ENCODE measurements at places on chromosomes 5 and 9.

DNA sequence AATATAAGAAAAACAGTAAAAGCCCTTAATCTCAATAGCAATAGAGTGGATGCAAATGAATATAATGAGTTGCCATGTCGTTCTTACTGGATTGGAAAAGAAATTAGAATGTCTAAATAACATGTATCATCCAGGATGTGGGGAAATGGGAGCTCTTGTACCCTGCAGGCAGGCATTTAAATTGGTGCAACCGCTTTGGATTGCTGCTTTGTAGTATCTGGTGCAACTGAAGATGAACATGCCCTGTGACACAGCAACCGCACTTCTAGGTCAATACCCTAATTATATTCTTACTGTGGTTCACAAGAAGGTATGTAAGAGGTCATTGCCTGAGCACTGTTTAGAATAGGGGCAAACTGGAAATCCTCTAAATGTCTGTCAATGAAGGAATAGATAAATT is 18.9 kb downstream of the MRPS30 start:
- DNase-seq, result no peak

DNA sequence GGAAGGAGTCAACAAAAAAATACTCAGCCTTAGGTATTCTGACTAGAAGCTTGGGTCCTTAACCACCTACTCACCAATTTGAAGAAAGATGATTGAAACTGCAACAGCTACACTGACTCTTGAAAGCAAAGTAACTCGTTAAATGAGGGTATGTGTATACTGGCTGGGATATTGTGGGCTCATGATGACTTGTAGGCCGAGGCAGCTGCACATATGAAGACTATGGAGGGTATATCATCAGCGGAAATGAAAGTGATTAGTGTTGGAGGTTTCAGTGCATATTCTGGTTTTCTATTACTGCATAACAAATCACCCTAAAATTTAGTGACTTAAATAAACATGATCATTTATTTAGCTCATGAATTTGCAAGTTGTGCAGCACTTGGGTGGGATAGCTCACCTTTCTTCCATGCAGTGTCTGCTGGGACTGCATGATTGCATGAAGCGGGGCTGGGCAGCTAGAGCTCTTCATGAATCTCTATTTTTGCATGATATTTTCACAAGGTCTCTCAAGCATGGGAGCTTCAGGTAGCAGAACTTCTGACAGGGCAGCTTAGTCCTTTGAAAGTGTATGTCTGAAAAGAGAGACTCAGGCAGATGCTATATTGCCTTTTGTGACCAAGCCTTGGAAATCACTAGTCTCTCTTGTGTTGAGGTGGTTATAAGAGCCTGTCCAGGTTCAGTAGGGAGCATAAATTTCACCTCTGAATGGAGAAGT is 96.1 kb upstream of the CDKN2B start:
- no peak for DNase-seq

DNA sequence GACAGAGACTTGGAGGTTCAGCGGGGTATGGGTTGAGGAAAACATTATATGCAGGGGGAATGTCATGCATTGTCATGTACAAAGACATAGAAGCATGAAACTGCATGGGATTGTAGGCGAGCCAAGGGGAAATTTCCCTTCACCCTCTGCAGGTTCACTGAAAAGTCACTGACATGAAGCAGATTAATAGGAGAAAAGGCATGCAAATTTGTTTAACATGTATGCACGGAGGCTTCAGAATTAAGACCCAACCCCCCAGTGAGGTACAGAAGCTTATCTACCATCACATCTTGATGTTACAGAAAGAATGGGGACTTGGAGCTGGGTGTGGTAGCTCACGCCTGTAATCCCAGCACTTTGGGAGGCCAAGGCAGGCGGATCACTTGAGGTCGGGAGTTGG is 18.5 kb downstream of the NIM1K start:
- no peak for DNase-seq

DNA sequence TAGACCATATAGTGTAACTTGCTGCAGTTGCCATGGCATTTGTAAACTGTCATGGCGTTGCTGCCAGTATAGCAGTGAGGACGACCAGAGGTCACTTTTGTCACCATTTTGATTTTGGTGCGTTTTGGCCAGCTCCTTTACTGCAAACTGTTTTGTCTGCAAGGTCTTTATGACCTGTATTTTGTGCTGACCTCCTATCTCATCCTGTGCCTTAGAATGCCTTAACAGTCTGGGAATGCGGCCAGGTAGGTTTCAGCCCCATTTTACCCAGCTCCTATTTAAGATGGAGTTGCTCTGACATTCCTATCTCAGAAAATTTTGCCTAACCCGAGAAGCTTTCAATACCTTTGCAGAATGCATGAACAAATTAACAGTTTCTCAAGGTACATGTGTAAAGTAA is 914.4 kb upstream of the ACO1 start:
- no peak for DNase-seq

DNA sequence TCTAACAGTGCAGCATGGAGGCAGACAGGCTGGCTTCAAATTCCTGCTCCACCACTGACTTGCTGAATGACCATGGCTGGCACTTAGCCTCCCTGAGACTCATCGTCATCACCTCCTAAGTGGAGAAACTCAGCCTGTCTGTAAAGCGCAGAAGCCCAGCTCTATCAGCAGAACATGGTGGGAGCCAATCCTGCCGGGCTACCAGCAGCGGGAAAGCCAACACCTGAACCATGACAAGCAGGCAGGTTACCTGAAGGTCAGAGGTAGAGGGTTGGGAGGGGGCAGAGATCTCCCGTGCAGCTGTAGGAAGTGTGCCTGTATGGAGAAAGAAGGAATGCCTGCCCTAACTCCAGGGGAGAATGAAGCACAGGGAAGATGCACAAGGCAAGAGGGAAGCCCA is 72.6 kb upstream of the LRRTM2 start:
- DNase-seq, result no peak

DNA sequence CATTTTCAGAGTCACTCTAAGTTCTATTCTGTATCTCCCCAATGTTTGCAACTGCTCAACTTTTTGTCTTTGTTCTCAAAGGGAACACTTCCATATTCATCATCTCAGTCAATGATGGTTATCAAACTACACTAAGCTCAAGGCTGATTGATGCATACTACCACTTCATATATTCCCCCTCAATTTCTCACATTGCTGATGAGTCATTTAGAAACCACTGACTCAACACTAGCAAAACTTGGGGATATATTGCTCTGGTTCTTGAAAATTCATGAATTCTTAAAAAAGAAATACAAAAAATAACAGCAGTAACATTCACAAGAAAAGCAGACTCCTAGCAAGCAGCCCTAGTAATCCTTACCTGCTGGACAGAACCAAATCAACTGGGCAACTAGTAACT is 52.2 kb downstream of the ABHD17B start:
- no peak for DNase-seq

DNA sequence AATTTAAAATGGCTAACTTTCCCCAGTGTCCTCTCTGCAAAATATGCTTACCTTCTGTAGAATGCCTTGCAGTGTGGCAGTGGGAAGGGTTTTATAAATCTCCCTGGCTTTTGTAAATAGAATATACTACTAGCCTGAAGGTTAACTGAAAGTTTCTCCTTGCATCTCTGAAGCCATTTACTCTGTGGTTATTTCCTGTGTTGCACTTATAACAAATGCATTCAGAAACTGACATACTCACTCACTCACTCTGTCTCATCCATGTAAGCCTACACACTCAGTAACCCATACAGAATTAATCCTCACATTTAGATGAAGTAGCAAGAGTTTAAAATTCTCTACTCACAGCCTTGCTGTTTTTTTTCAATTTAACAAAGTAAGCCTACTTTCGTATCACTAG is 87.1 kb upstream of the SH3GL2 start:
- no peak for DNase-seq

- no peak for DNase-seq
Measured at GRCh38 chr9:77826621-77827020, 178.5 kb upstream of the GNA14 start.

GRCh38 chr9:117494401-117495090 is 79.7 kb upstream of the ASTN2 start:
- DNase-seq, result no peak

GRCh38 chr9:7479300-7479699 is 320.3 kb downstream of the DMAC1 start:
- no peak for DNase-seq

DNA sequence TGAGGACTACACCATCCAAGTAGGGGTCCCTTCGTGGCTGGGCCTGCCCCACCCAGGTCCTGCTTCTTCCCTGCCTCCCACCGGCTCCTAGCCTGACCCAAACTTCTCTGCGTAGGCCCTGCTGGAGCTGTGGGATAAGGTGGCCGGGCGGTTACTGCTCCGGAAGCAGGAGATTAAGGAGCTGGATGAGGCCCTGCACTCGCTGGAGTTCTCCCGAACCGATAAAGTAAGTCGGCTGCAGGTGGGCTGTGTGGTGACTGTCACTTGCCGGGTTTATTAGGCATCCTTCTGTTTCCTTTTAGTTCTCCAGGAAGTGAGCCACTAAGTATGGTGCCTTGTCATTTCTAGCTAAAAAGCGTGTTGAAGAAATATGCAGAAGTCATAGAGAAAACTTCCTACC is 7.0 kb downstream of the CCDC180 start:
- DNase-seq, result no peak

DNA sequence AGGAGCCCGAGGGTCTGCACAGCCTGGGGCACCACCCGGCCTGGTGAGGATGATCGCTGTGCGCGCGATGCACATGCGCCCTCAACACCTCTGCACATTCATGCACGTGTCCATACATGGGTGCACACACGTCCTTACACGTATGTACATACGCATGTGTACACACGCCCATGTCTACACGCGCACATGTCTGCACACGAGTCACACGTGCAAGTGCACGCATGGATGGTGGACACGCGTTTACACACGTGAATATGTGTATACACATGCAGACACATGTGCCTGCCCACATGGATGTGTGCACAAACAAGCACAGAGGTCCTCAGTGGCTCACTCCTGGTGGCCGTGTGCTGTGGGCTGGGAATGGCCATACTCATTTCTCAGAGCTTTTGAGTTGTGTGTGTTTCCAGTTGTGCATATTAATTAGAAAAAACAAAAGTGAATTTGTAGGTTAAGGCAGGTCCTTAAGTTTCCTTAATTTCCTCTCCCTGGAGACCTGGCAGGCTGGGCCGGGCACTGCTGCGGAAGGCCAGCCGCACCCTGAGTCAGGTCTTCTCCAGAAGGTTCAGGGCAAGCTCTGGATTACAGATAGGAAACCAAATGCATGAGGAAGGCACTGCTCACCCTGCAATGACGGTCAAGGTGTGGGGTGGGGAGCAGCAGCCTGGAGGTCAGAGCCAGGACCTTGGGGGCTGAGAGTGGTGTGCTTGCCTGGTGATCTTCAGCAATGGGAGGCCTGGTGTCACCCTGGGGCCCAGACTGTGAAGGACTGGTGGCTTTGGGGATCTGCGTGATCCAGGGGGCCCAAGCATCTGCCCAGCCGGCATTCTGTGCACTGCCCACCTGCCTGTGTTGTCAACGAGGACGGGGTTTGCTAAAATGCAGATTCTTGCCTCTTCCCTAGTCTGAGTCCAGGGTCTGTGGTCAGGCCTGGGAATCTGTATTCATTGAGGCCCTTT is 1.3 kb upstream of the RNU6ATAC start:
- peak; percentile 73 for DNase-seq

GRCh38 chr5:135232958-135233357 is 166.1 kb downstream of the MACROH2A1 start:
- DNase-seq, result no peak

GRCh38 chr9:18006591-18006990 is 427.7 kb downstream of the SH3GL2 start:
- no peak for DNase-seq

DNA sequence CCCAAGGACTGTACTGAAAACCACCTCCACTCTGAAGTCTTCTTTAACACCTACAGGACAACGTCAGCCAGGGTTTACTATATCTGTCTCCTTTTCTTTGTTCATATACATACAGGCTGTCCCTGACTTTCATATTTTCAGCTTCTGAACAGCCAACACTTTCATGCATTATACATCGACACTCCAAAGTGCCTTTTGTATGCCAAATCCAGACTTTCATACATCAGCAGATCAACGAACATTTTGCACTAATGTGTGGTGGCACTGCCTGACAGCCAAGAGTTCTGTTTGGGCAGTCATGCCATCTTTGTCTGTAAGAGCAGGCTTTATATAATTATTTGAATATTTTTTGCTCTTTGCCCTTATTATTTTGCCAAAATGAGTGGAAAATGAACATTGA is 487.4 kb downstream of the CETN3 start:
- no peak for DNase-seq

DNA sequence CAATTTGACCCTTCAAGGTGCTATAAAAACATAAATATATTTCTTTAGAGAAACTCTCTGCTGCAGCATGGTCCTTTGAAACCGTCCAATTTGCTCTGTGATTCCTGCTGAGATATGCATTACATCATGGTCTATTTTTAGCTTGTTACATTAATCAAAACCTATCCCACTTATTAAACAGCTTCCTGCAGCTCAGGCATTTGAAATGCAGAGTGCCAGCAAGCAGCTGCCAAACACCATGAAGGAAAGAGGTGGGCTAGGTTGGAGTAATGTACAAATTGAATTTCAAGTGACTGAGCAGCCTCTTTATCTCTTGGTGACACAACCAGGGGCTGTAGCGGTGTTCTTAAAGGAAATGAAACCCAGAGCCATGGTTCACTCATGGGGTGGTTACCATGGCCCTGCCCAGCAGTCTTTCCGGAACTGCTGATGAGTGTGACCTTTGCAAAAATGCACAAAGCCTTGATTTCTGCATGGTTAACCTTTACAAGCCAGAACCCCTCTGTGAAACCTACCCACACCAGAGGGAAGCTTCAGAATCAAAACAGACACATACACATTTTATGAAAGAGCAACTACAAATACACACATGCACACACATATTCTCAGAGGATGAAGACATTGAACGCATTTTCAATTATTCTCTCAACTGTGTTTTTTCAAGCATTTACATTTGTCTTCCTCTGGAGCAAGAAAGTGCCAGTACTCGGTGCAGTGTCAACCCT is 155.8 kb upstream of the ZNF608 start:
- peak; percentile 81 for DNase-seq

DNA sequence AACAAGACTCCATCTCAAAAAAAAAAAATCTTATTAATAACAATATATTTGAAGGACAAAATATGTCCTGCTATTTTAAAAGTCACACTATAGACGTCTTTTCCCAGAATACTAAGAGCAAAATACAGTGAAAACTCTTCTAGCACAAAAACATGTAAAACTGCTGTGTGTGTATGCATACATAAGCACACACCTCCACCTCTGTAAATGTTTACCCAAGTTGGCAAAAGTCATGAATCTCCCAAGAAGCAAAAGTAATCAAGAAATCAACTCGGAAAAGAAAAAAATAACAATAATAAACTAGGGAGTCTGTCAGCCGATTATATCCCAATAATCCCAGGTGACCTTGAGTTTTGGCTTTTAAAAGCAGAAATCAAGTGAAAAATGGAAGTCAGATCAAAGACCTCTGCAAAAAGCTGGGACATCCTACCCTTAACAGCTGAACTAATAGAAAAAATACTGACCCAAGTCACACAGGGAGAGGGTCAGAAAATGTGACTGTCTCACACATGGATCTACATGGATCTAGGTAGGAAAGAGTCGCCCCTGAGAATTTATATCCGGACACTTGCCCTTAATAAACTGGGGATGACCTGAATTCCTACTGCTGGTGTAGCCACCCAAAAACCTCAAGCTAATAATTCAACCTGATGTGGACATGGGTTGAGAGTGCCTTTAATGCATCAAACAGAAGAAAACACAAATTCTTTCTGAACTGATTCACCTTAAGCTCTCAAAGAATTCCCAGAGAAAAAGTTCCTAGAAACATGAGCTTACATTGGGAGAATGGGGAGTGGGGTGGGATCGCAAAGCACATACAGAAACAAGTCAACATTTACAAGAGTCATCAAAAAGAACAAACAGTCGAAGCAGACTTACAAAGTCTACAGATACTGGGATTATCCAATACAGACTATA is 29.9 kb downstream of the LPAR1 start:
- no peak for DNase-seq

- DNase-seq, result no peak
Measured at GRCh38 chr5:850511-851006, at the start of gene ZDHHC11. TSS of gene ZDHHC11 (minus strand) at chr5:850986. CDS start at chr5:850602, 384 bp downstream.

All from B cell (primary cell).